Activated CD4-positive, alpha-beta memory T cell treated with anti-CD3 and anti-CD28 coated beads, Interleukin-2, amount 10 ng/mL, durations not matched to agents 7 days and 5 days (primary cell): ENCODE measurements at places on chromosomes 7 and 10. TPM values are rescaled to one million over a fixed set of nuclear protein-coding genes. Genes with fewer than 3 reads are reported as not detected.

DNA sequence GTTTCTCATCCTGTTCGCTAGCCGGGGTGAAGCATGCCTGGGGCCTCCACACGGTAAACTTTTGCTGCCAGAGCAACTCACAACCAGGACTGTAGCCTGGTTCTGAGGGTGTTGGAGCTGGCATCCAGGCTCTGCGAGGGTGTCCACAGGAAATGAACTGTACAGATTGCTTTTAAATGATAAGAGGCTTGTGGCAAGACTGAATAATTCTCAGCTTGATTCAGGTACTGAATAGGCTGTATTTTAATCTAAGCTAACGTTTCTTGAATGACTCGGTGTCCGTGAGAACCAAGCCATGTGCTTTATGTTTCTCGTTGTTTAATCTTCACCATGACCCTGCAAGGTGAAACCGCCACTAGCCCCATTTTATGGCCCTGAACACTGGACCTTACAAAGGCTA, 49.3 kb downstream of the EEPD1 start:
- no peak for DNase-seq
- H3K27me3 ChIP-seq, result peaks cover 2% of the 10 kb centered on the region
- peaks cover 42% of the 10 kb centered on the region for H3K4me1 ChIP-seq
- H3K4me3 ChIP-seq, result no peak overlapping the region
- no peak overlapping the region for H3K27ac ChIP-seq

GRCh38 chr7:151226560-151226874, 488 bp downstream of the ABCF2 start:
- no peak for DNase-seq
- peaks cover 30% of the 10 kb centered on the region for H3K36me3 ChIP-seq
- no peaks in the 10 kb centered on the region for H3K27me3 ChIP-seq
- peaks cover 40% of the 10 kb centered on the region for H3K4me1 ChIP-seq

DNA sequence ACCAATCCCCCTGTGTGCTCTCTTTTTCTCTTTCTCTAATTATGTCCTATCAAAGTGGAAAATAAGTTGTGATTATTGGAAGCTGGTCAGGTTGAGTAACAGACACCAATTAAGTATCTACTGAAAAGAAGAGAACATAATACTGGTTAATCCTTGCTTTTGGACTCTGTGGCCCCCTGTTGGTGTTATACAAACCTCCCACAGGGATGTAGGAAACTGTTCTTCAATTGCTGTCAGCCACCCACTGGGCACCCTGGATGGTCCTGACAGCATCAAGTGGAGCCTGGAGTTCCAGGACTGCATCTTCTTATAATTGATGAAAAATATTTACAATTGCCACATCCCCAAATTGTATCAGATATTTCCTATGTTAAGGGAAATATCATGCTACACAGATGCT, 939.7 kb downstream of the KCNMA1 start:
- H3K27me3 ChIP-seq, result no peaks in the 10 kb centered on the region

CCDC172 gene
- not detected for total RNA-seq

CTAGE8 gene
- total RNA-seq, result not detected

DNA sequence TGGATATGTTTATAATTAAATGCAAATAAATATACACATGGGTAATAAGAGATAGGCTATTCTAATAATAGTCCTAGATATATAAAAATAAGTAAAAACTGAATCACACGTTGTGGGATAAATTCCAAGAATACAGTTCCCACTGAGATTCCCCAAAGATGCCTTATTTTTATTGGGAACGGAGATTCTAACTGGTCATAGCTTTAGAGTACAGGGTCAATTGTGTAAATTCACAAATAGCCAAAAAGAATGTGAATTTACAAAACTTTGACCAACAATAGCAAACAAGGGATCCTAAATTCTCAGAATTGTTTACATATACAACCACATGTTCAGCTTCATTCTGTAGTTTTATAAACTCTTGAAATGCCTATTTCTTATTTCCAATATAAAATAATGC, 65.0 kb downstream of the VSTM4 start:
- DNase-seq, result no peak
- H3K36me3 ChIP-seq, result no peaks in the 10 kb centered on the region
- H3K27ac ChIP-seq, result no peak overlapping the region

- H3K36me3 ChIP-seq, result peaks cover 2% of the 10 kb centered on the region
- peaks cover 9% of the 10 kb centered on the region for H3K27me3 ChIP-seq
- no peak for DNase-seq
- H3K4me1 ChIP-seq, result no peaks in the 10 kb centered on the region
- no peak overlapping the region for H3K4me3 ChIP-seq
- H3K27ac ChIP-seq, result no peak overlapping the region
These were observed 34.8 kb upstream of the SFMBT2 start for GRCh38 chr10:7445474-7446185.

- H3K36me3 ChIP-seq, result no peaks in the 10 kb centered on the region
- H3K4me3 ChIP-seq, result no peak overlapping the region
- no peak overlapping the region for H3K27ac ChIP-seq
- H3K27me3 ChIP-seq, result peaks cover 33% of the 10 kb centered on the region
- DNase-seq, result no peak
These were observed 2.0 kb downstream of the AOC1 start for GRCh38 chr7:150854066-150855000.

GRCh38 chr7:135877805-135878204, 99.4 kb downstream of the MTPN start:
- H3K27me3 ChIP-seq, result peaks cover 2% of the 10 kb centered on the region
- no peak overlapping the region for H3K4me3 ChIP-seq
- H3K27ac ChIP-seq, result no peak overlapping the region
- no peak for DNase-seq

ANLN gene
- total RNA-seq, result 65.1 TPM

PDE6C gene
- not detected for total RNA-seq

DNAJC1 gene
- 38.9 TPM for total RNA-seq

DNA sequence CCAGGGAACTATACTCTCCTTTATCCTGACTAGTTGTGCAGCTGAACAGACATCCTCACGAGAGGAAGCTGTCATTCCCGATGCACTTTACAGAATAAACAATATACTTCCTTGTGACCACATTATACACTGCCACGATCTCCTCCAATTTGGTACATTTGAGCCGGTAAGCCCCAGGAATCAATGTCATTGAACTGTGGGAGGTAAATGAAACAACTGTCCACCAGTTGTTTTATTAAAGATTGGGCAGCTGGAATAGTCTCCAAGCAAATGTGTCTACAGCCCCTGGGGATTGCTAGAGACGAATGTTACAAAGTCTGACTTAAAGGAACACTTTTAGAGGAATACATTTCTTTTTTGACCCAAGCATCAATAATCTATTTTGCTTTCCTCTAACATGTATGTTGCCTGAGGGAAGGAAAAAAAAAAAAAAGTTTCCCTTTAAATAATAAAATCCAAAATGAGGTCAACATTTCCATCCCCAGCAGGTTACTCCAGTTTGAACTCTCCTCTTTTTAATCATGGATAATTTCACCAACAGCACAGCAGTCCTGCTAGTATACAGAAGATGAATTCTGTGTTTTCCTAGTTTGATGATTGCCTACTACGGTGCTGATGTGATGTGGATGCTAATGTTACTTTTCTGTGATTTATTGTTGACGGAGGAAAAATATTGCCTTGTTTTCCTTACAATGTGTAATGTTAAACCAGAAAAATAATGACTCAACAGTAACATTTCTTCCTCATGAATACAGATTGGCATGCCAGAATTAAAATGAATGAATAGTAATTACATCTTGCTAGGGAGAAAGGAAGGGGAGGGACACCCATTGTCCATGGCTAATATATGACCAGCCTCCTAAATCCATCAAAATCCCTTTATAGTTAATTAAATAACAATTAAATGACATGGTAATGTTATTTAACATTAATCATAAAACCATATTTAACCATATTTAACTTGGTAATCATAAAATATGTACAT, 360.9 kb downstream of the NEBL start:
- no peak for DNase-seq
- H3K27ac ChIP-seq, result no peak overlapping the region
- H3K27me3 ChIP-seq, result no peaks in the 10 kb centered on the region
- H3K36me3 ChIP-seq, result no peaks in the 10 kb centered on the region
- no peaks in the 10 kb centered on the region for H3K4me1 ChIP-seq

DNA sequence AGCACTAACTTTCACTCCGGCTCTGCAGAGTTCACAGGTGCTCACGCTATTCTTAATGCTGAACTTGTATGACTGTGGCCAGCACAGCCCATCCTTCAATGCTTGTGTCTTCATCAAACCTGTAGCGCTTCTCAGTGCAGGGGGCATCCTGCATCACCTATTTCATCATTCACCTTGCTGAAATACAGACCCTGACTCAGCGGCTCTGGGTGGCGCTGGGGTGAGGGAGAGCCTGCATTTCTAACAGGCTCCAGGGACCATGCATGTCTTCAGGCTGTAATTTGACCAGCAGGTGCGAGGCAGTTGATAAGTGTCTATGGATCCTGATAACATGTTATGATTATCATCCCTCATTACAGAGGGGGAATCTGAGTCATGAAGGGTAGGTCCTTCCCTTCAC, 89.3 kb downstream of the VOPP1 start:
- no peak overlapping the region for H3K4me3 ChIP-seq
- H3K27ac ChIP-seq, result no peak overlapping the region
- peaks cover 17% of the 10 kb centered on the region for H3K36me3 ChIP-seq
- peaks cover 20% of the 10 kb centered on the region for H3K4me1 ChIP-seq

CDC123 gene
- total RNA-seq, result 95.1 TPM

GRCh38 chr10:61987951-61988379, 86.5 kb downstream of the ARID5B start:
- H3K4me1 ChIP-seq, result peaks cover 82% of the 10 kb centered on the region
- H3K36me3 ChIP-seq, result peaks cover 69% of the 10 kb centered on the region
- H3K27ac ChIP-seq, result peak overlapping the region; percentile 98
- peak overlapping the region; percentile 66 for H3K4me3 ChIP-seq
- peak; percentile 30 for DNase-seq
- H3K27me3 ChIP-seq, result no peaks in the 10 kb centered on the region

DNA sequence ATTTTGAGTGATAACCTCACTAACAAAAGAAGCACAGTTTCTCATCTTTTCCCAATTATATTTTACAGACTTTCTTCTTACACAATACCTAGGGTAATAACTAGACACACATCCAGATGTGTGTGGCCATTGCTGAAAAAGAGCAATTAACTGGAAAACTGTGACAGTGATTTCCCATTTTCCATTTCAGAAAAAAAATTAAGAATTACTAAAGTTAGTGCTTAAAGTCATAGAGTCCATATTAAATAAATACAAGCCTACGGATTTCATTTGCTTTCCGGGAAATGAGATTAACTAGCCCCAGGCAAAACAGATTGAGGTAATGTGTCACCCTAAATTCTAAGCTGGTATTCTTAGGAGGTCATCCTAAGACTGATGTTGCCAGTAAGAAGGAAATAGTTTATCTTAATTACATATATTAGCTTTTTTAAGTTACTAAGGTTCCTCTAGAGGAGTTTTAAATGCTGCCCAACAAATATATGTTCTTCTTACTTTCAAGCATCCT, 10.2 kb upstream of the MACC1 start:
- no peaks in the 10 kb centered on the region for H3K4me1 ChIP-seq
- no peaks in the 10 kb centered on the region for H3K27me3 ChIP-seq
- no peak overlapping the region for H3K4me3 ChIP-seq

DNA sequence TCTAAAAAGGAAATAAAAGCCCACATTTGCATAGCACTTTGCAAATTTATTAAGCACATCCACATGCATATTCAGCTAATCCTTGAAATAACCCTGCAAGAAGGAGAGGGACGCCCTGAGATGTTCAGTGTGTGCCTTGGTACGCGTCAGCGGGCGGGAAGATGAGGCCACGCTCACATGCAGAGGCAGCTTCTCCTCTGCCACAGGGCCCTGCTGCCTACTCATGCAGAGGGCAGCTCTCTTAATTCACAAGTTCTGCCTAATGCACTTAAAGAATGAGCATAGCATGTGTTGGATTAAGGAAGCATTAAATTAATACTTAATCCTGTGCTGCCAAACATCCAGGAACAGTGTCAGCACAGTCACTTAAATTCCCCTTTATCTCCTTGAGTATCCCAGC, 132.3 kb downstream of the HECW1 start:
- H3K27me3 ChIP-seq, result peaks cover 3% of the 10 kb centered on the region
- DNase-seq, result no peak
- no peaks in the 10 kb centered on the region for H3K4me1 ChIP-seq
- H3K27ac ChIP-seq, result no peak overlapping the region

DNA sequence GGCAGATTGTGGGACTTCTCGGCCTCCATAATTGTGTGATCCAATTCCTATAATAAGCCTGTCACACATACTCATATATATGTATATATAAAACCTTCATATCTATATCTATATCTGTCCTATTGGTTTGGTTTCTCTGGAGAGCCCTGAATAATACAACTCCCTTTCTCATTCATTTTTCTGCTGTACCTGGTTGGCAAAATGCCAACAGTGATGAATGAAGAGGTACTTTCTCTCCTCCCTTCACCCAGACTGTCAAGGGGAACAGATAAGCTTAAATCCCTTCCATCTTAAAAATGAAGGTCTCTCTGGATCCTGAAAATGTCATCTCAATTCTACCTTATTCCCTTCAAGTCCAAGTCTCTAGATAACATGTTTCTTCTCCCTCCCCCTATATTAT, 60.3 kb upstream of the FOXP2 start:
- no peaks in the 10 kb centered on the region for H3K27me3 ChIP-seq
- no peaks in the 10 kb centered on the region for H3K36me3 ChIP-seq
- no peak overlapping the region for H3K27ac ChIP-seq
- H3K4me1 ChIP-seq, result peaks cover 2% of the 10 kb centered on the region
- no peak for DNase-seq
- H3K4me3 ChIP-seq, result no peak overlapping the region

DNA sequence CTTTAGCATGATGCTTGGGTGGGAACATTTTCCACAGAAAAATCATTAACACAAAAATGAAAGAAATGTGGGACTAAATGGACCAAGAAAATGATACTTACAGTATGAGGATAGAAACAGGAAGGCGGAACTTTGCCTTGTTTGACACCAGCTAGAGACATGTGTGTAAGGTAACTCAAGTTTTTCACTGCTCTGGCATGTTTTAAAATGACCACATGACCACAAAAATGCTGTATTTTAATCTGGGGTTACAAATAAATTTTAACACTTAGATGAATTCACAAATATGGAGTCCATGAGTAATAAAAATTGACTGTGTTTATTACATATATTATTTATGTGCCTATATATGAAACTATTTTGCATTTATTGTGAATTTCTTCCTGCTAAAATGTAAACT, 100.9 kb upstream of the PHYHIPL start:
- no peaks in the 10 kb centered on the region for H3K36me3 ChIP-seq
- no peak overlapping the region for H3K4me3 ChIP-seq
- no peak for DNase-seq
- H3K27ac ChIP-seq, result no peak overlapping the region

GRCh38 chr7:4957847-4958476, 1.0 kb downstream of the MMD2 start:
- no peak overlapping the region for H3K4me3 ChIP-seq
- H3K4me1 ChIP-seq, result peaks cover 3% of the 10 kb centered on the region
- H3K36me3 ChIP-seq, result no peaks in the 10 kb centered on the region
- peaks cover 18% of the 10 kb centered on the region for H3K27me3 ChIP-seq
- DNase-seq, result no peak
- H3K27ac ChIP-seq, result no peak overlapping the region

VPS37D gene
- 0.33 TPM for total RNA-seq

DNA sequence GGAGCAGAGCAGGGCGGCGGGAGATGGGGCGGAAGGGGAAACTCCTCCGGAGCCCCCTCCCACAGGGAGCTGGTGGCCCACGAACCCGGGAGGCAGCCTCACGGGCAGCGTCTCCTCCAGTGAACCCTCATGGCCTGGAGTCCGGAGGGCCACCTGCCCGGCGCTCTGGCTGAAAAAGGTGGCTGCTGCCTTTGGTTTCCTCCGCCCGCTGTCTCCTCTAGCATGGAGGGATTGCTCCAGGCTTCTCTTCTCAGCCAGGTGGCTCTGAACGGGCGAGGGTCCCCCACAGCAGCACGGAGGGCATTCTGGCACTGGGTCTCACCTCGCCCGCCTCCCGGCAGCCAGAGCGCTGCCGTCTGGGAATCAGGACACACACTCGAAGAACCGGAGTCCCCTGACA, 177.3 kb upstream of the PFKP start:
- no peaks in the 10 kb centered on the region for H3K36me3 ChIP-seq
- peaks cover 5% of the 10 kb centered on the region for H3K27me3 ChIP-seq
- H3K27ac ChIP-seq, result no peak overlapping the region
- no peaks in the 10 kb centered on the region for H3K4me1 ChIP-seq
- no peak for DNase-seq
- no peak overlapping the region for H3K4me3 ChIP-seq
